ENCODE measurements at places on chromosomes 4 and X.

GRCh38 chr4:16225167-16225862 lies 956 bp downstream of the TAPT1 start:
- DNase-seq = no peak

DNA sequence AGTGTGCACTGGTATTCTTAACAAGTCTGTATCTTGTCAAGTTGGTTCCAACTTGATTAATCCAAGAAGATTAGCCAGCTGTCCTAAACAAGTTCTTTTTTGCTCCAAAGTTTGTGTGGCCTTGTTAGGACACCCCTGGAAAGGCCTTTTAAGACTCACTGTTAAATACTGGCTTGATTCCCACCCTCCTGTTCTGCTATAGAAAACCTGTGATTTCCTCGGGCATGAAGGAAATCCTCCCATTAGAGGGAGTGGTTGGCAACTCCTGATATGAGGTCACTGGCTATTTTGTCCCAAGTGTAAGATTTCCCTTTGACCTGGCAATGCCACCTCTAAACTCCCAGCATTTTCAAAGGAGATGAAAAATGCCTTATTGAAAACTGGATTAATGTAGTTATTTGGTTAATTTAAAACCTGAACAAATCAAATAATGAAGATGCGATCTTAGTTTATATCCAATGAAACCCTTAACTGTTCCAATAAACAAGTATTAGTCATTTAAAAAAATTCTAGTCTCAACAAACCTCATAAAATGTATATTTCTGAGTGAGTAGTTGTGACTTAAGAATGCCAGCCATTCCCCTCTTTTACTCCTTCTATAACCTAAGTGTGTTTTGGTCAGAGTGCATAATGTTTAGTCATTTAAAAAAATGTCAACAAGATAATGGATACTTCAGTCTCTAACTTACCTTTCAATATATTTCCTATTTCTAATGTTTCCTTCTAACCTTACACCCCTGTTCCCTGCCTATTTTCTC lies 94.4 kb downstream of the NPNT start:
- DNase-seq = no peak

DNA sequence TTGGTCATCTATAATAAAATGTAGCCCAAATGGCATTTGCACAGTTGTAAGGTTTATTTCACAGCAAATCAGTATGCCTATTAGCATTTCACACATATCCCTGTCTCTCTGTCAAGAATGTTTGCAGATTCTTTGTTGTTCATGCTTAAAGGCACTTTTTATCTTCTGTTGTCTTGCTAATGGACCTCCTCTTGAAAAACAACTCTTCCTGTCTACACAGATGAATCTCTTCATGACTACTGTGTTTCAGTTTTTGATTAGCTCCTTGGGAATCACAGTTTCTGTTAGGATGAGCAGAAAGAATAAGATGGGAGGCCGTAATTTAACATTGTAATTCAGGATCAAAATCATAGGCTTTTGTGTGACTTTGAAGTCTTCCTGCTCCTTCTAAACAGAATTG lies 35.5 kb upstream of the SLC4A4 start:
- DNase-seq = no peak

GRCh38 chr4:11470438-11471045 lies 41.8 kb upstream of the HS3ST1 start:
- no peak for DNase-seq

- DNase-seq = no peak
These were observed 344.5 kb upstream of the NR3C2 start for GRCh38 chr4:148786699-148787098.

DNA sequence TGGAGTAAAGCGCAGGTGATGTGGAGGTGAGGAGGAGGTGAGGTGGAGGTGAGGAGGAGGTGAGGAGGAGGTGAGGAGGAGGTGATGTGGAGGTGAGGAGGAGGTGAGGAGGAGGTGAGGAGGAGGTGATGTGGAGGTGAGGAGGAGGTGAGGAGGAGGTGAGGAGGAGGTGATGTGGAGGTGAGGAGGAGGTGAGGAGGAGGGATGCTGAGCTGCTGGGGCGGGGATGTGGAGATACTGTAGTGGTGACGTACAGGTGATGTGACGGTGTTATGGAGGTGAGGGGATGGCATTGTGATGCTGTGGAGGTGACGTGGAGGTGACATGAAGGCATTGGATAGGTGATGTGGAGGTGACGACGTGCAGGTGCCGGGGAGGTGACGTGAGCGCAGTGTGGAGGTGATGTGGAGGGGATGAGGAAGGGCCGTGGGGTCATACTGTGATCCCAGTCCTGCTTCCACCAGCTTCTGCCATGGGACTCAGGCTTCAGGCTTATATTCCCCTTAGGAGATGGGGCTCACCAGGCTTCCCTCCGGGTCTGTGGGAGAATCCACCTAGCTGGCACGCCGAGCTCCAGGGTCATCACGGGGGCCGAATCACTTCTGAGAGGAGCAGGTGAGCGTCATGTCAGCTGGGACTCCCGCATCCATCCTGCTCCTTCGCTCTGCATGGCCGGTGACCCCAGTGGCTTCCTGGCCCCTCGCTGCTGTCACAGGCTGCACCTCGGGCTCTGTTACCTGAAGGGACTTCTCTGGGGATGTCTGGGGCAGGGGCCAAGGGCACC lies 47.9 kb upstream of the GRPEL1 start:
- no peak for DNase-seq

- DNase-seq = no peak
These were observed 210.6 kb downstream of the CCNG2 start for GRCh38 chr4:77367638-77368037.

DNA sequence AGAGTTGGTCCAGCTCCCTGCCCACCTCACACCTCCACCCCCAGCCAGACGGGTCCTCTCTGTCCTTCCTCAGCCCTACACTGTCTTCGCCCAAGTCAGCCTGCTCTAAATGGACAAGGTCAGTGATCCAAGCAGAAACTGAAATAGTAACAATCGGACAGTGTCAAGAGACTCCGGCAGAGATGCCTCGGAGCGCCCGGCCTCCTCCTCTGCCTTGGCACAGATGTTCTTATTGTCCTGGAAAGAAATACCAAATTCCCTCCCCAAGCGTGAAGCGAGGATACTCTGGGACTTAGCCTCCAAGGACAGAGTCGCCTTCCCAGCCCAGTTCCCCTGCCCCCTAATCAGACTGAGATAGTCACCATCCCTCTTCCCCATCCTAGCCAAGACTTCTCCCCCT lies 28.5 kb downstream of the UTP14A start:
- DNase-seq = no peak

DNA sequence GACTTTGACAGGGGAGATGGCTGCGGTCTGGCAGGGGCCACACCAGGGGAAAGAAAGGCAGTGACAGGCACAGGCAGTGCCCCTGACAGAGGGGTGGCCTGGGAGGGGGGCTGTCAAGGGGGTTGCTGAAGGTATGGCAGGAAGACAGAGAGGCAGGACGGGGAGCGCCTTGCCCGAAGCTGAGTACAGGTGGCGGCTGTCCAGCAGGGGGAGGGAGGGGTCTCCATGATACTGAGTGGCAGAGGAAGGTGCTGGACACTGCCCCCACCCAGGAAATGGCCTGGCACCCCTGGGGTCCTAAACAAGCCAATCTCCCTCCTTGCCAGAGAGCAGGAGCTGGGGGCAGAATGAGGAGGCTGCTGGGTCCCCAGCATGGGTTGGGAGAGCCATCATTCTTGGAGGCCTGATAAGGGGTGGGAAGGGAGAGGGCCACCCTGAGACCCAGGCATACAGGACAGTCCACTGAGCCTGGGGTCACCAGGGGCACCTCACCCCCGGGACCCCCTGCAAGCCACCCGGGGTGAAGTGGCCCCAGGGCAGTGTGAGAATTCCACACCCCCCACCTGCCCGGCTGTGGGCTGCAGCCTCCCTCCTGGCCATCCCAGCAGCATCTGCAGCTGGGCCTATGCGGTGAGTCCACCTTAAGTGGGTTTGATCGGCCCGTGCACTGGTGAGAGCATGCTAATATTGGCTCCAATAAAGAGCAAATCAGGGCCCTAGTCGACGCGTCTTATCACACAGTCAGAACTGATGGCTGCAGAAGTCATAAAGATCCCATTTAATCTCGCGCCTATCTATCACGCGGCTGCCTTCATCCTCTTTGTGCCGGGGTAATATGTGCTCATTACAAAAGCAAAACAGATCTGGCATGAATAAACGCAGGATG lies 108.5 kb downstream of the FAM53A start:
- DNase-seq = no peak

DNA sequence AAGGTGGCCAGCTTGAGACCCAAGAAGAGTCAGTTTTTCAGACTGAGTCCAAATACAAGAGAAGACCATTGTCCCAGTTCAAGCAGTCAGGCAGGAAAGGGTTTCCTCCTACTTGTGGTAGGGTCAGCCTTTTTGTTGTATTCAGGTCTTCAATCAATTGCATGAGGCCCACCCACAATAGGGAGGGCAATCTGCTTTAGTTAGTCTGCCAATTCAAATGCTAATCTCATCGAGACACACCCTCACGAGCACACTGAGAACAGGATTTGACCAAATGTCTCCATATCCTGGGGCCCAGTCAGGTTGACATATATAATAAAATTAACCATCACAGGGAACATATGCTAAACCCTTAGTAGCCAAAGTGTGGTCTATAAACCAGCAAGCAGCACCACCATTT lies 75.3 kb upstream of the FRMPD3 start:
- no peak for DNase-seq

DNA sequence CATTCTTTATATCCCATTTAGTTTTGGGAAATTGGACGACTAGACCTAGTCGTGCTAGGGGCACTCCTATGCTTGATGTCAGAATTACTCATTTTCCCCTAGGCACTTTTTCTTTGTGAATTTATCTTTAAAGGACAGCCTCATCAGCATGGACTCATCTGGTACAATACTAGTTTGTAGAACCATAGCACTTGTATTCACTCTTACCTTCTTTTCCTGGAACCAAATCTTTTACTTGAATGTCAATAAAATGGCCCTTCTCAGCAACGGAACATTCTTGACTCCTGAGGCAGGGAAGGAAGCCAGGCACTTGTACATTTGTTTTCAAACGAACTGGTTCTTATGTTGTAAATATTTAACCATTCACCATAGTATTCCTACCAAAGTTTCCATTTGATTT lies 187.1 kb downstream of the SHROOM3 start:
- DNase-seq = no peak

- DNase-seq = no peak
These were observed 42.3 kb downstream of the GABRB1 start for GRCh38 chr4:47073647-47074046.

- DNase-seq = no peak
These were observed 41.2 kb upstream of the RNF150 start for GRCh38 chr4:141174457-141174856.

- no peak for DNase-seq
These were observed 6.2 kb upstream of the CXCL3 start for GRCh38 chr4:74044677-74045076.

DNA sequence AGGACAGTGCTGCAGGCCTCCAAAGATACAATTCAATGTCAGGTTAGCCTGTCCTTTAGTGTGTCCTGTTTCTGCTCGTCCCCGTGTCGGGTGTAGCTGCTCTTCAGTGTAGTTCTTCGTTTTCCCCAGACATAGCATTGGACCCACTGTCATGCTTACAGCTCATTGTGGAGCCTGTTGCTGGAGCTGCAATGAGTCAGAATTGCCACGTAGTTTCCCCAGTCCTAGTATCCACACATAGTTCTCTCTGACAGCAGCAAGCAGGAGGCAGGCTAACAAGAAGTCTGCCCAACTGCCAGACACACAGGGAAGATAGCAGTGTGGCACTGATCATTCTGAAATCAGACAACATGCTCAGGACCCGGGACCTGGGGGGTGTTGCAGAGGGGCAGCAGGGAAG lies 49.2 kb downstream of the MOSPD2 start:
- peak; percentile 6 for DNase-seq

DNA sequence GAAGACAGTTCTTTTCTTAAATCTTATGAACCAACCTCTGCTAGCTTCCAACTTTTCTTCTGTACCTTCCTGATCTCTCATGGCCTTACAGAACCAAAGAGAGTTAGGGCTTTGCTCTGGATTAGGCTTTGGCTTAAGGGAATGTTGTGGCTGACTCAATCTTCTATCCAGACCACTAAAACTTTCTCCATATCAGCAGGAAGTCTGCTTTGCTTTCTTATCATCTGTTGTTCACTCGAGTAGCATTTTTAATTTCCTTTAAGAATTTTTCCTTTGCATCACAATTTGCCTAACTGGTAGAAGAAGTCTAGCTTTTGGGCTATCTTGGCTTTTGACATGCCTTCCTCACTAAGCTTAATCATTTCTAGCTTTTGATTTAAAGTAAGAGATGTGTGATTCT lies 167.0 kb downstream of the TBCK start:
- DNase-seq = no peak

GRCh38 chrX:9494771-9495170 lies 29.9 kb downstream of the TBL1X start:
- no peak for DNase-seq

GRCh38 chr4:41644288-41644914 lies 104.1 kb downstream of the PHOX2B start:
- no peak for DNase-seq

DNA sequence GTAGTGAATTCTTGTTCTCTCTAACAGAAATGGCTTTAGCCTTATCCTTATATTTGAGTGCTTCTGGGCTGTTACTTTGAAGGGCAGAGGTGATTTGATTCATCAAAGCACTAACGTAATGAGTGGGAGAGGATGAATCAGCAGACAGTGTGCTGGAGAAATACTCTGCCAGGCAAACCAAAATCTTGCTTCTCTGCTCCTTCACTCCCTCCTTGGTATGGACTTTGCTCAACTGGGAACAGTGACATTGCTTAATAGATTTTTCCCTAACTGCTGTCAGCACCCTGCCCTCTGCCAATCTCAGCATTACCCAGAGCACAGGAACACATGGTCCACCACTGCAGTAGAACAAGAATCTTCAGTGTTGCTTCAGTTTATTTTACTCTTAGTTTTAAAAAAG lies 56.0 kb downstream of the PDLIM5 start:
- DNase-seq = no peak

GRCh38 chr4:138348055-138348454 lies 105.9 kb upstream of the SLC7A11 start:
- DNase-seq = no peak

DNA sequence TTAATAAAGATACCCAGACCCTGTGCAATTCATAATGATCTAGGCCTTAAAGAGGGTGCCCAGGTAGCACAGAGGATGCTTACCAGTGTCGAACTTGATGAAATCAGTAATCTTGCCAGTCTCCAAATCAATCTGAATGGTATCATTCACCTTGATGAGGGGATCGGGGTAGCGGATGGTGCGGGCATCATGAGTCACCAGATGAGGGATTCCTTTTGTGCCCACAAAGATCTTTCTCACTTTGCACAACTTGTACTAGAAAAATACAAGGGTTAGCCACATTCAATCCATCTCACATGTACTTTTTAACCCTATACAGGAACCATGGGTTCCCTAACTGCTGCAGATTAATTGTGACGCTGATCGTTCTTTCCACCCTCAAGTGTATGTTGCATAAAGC lies 3.3 kb downstream of the RPS4X start:
- DNase-seq = no peak
